ENCODE measurements at places on chromosomes 2 and 18.

DNA sequence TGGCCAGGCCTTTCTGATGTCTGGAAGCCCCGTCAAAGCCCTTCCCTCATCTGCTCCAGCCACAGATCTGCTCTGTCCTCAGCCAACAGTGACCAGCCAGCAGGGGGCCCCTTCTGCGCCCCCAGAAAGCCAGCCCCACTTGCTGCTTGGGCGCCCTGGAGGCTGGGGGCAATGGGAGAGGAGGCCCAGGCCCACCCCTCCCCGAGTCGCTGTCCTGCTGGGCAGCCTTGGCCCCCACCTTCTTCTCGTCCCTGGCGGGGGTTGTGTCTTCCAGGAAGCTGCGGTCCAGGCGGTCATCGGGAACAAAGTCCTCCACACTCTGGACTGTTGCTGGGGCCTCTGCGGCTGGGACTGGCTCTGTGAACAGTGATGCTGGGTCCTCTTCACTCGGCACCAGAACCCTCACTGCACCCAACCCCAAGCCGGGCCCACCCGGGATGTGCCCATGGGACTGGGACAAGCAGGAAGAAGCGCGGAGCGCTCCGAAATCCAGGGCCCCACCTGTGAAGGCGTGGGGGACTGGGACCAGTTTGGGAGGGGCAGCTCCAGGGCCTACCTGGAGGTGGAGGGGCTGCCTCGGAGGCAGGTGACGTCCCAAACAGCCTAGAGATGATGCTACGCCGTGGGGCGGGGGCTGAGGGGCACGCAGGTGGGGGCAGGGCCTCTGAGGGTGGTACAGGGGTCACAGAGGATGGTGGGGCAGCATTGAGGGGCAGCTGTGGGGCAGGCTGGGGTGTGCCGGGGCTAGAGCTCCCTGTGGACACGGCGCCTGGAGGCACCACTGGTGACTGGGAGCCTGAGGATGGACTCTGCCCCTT lies 257.6 kb downstream of the ANKRD30B start:
- no peak for DNase-seq

DNA sequence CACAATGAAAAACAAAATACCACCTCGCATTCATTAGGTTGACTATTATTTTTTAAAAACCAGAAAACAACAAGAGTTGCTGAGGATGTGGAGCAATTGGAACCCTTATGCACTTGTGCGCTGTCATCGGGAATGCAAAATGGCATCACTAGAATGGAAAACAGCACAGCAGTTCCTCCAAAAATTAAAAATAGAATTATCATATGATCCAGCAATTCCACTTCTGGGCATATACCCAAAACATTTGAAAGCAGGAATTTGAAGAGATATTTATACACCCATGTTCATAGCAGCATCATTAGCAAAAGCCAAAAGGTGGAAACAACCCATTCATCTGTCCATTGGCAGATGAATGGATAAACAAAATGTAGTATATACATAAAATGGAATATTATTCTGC lies 11.9 kb upstream of the NMUR1 start:
- DNase-seq = no peak

DNA sequence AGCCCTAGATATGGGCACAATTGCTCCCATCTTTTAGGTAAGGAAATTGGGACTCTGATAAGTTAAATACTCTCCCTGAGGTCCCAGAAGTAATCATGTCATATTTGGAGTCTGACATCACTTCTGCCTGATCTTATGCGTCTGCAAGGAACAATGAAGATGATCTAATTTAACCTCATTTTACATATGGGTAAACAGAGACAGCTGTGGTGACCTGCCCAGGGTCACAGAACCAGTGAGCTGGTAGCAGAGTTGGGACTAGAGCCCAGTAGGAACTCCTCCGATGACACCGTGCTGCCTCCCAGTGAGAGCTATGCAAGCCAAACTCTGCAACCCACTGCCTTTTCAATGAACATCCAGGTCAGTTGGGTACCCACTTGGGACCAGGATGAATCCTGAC lies 17.8 kb downstream of the CTAGE1 start:
- DNase-seq = no peak

GRCh38 chr2:85405201-85406059 lies 4.7 kb downstream of the CAPG start:
- peak; percentile 72 for DNase-seq

- DNase-seq = no peak
These were observed at the start of gene SH3BP4 for GRCh38 chr2:234951664-234952269. SH3BP4 (plus strand) TSS chr2:234952017; CDS start chr2:235035003, 82,986 bp downstream.

GRCh38 chr18:62140259-62140658 lies 46.6 kb downstream of the PIGN start:
- DNase-seq = no peak

- DNase-seq = no peak
These were observed 112.7 kb upstream of the TEKT4 start for GRCh38 chr2:94758546-94758945.

- DNase-seq = no peak
These were observed 46.6 kb downstream of the LCT start for GRCh38 chr2:135790423-135790822.

DNA sequence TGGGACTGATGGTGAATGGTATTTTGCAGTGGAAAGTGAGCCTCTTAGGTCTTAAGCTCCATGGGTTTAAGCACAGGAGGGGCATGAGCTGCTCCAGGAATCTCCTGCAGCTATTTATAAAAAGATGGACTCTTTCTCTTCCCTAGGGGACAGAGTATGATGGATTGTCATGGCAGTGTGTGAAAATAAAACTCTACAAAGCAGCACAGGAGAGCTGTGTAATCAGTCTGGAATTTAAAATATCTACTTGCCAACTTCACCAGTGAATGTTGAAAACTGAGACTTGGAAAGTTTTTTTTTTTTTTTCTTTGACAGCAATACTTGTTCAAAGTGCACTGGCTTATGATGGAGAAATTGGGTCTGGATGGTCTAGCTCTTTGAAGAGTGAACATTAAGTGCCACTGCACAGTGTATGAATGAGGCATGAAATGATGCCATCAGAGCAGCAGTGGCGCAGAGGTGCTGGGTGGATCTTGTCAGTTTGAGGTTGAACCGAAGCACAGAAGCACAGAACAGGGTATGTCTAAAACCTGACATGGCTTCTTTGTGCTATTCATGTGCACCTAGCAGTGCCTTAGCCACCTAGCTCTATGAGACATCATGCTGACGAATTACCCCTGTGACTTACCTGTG lies 245.4 kb downstream of the PTPRM start:
- DNase-seq = no peak

DNA sequence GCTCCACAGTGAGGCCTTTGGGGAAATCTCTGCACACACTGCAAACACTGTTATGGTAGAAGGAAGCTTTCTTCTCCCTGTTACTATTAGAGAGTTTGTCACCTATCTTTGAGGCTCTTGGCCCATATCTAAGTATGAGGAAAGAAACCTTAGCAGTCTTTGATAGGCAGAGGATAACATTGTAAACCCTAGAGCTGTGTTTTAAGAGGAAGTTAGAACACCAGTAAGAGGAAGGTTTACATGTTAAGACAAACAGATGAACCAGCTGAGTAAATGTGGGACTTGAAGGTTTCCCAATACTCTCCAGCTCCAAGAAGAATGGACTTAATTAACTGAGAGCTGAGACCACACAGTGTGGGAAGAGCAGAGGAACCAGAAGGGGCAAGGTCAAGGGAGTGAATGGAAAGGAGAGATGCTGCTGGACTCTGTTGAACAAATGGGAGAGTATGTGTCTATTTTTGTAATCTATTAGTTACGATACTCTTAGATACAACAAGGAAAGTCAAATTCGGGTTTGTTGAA lies 257.0 kb downstream of the DPP10 start:
- DNase-seq = no peak

DNA sequence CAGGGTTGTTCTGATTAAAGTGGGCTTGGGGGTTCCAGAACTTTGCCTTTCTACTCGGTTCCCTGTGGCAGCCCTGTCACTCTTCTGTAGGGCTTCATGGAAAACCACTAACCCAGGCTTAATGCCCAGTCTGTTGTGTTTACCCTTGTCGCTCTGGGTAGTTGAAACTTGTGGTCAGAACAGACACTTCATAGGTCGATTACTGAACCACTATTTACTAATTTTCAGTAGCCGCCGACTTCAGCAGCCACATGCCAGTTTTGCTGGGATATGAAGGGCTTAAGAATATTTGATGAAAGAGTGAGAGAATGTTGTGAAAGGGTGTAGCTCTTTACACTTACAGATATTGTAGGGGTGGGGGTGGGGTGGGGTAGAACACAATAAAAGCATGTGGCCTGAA lies 362.3 kb downstream of the RND3 start:
- DNase-seq = no peak

DNA sequence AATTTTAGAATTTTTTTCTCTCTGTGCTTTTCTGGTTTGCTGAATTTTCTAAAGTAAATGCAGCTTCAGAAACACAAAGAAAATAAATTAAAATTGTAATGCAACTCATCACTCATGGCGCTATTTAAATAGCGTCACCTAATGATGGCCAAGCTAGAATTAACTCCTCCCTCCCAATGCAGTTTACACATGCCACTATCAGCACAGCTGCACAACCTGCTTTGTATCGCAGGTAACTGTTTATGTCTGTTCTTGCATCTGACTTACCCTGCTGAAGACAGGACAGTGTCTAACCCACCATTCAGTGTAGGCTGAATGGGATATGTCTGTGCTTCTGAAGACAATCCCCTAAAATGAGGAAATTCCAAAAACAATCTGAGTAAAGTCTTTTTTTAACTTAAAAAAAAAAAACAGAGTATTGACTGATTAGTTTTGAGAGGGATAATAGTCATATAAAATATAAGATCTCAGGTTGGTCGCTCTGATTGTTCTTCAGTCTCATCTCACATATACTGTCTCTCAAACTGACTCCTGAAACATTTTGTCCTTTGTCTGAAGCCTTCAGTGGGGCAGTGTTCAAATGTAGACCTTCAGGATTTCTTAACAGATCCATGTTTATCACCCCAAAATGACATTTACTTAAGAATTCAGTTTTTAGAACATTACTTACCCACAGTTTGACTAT lies 271.4 kb downstream of the ZEB2 start:
- DNase-seq = no peak

DNA sequence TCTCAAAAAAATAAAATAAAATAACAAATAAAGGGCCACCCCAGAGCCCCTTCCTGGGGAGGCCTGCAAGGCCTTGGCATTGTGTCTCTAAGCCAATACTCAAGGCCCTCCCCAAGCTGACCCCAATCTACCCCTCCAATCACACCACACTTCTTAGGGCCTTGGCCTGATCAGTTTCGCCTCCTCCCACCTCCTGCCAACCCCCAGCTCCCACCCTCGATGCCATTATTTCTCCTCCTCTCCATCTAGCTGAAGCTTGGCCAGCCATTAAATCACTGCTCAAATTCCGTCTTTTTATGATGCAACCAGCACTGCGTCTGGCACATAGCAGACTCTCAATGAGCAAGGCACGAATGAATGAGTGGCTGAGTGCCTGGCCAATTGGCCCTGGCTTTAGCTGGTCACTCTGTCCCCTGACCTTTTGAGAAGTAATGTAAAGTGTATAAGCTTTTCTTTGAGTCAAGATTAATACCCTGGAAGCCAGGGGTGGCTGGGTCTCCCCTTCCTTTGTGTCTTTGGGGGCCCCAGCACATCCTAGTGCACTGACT lies 55.9 kb downstream of the SMAD7 start:
- no peak for DNase-seq

- no peak for DNase-seq
These were observed 566.0 kb downstream of the STK39 start for GRCh38 chr2:167681234-167682015.

DNA sequence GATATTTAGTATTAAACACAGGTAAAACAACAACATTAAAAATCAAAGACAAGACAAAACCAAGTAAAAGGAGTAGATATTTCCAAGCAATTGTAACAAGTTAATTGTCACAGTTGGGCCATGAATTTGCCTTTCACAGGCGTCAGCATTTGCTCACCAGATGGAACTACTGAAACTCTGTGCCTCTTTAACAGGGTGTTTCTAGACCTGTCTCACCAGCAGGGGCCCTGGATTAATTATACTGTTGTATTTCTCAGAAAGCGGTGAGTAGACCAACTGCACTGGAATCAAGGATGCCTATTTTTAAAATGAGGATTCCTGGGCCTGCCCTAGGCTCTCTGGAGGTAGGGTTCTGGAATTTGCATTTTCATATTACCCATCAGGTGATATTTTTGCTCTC lies 92.6 kb downstream of the UPP2 start:
- DNase-seq = no peak

DNA sequence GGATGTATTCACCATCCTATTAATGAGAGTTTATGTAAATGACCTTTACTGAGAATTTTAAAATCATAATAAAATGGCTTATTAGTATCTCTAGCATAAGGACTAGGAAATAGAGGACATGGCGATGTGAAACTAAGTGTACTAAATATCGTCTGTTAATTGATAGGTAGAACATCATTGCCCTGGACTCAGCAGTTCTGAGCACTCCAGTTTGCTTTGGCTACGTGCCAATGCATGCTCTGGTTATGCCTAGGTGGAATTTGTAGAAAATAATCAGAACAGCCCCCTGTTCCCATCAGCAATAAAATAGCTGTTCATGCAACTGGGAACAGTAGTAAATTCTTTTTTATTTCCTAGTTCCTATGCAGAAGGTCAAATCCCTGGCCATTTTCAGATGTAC lies 247.8 kb downstream of the DOK6 start:
- DNase-seq = no peak

- no peak for DNase-seq
These were observed 3.7 kb upstream of the ZEB2 start for GRCh38 chr2:144523596-144524117.

DNA sequence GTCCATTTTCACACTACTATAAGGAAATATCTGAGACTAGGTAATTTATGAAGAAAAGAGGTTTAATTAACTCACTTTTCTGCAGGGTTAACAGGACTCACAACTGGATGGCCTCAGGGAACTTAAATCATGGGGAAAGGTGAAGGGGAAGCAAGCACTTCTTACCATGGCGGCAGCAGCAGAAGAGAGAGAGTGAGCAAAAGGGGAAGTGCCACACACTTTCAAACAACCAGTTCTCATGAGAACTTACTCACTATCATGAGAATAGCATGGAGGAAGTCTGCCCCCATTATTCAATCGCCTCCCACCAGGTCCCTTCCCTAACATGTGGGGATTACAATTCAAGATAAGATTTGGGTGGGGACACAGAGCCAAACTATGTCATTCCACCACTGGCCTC lies 55.1 kb upstream of the NETO1 start:
- DNase-seq = no peak

DNA sequence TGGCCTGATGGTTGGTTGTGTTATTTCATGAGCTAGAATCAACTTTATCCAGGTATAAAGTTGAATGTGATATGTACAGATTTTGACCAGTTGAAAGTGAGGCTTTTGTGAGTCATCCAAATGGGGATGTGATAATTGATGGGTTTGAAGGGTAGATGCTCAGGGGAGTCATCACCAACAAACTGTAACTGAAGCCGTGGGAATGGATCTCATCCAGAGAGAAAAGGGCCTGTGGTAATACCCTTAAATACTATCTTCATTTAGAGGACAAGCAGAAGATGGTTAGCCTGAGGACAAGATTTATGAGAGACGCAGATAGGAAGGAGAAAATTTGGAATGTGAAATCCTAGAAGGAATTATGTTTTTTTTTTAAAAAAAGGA lies 90.5 kb upstream of the MYO3B start:
- no peak for DNase-seq

DNA sequence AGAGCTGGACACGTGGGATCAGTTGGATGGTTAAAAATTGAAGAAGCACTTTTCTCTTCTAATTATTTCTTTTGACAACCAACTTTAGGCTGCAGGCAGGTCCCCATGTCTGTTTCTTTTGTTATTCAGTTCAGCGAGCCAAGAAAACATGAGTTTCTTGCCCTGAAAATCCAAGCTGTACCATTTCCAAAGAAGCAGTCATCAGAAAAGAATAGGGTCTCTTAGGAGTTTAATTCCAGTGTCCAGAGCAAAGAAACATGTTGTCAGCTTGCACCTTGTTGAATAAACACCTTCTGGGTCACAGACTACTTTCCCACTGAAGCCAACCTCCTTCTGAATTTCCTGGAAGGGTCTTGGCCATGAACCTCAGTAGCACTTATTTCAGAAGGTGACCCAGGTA lies 170.5 kb upstream of the COPS8 start:
- DNase-seq = no peak

Data from CD4-positive, alpha-beta T cell treated with Interleukin-15 for 4 hours (primary cell).